ENCODE measurements at places on chromosomes 12 and 14.

DNA sequence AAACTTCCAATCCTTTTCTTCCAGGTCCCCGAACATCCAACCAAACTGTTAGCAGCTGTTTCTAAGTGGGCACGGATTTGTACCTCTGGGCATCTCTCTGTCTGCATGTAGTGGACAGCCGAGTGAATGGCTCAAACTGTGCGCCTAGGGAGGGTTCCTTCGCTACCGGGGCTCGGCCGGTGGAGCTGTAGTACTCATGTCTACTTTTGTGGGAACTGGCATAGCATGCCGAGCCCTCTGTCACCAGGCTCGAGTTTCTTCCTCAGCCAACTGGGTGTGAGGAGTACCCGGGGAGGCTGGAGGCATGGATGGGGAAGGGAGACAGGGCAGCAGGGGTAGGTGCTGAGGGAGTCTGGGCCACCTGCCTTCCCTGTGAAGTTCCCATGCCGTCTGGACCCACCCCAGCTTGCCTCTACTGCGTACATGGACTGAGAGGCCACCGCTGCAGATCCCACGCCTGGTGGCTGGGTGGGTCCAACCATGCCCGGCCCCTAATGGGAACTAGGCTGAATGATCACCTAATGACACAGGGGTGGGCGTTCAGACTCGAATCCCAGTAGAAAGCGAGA is 23.0 kb downstream of the TNFAIP2 start:
- DNase-seq = no peak

- no peak for DNase-seq
Measured at GRCh38 chr14:89365061-89365801, 51.8 kb downstream of the FOXN3 start.

DNA sequence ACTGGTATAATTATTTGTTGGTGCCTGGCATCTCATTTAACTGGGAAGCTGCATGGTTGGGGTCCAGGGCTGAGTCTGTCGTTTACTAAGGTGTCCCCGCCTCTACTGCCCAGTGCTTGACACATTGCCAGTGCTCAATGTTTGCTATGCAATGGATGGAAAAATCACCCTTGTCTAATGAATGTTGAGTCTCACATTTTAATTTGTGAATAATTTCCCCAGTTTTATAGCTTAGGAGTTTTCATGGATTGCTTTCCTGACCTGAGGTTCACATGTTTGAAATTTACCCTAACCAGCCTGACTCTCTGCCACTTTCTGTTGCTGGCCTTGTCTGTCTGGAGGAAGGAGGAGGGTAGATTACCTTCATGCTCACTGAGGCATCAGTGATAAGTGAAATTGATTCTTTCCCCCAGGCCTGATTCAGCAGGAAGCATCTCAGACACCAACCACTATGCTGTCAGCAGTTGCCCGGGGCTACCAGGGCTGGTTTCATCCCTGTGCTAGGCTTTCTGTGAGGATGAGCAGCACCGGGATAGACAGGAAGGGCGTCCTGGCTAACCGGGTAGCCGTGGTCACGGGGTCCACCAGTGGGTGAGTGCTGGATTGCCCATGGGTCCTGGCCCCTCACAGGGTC is 2.4 kb downstream of the DHRS2 start:
- DNase-seq = no peak

DNA sequence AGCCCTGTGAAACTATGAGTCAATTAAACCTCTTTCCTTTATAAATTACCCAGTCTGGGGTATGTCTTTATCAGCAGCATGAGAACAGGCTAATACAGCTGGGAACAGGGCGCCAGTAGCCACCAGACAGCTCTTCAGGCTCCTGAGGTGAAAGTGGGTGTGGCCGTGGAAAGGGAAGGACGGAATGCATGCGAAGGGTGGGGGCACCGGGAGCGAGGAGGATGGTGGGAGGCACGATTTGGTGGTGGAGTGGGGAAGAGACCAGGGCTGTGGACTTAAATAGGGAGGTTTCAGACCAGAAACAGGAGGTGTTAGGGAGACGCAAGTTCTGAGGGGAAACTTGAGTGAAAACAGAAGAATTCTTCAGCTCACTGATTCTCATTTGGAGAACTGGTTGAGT is 44.1 kb upstream of the CHST11 start:
- DNase-seq = no peak

- no peak for DNase-seq
Measured at GRCh38 chr12:109343677-109344076, 4.0 kb upstream of the MYO1H start.

- no peak for DNase-seq
Measured at GRCh38 chr14:100045642-100046344, 19.4 kb upstream of the EVL start.

- no peak for DNase-seq
Measured at GRCh38 chr12:65004270-65004669, 116.8 kb downstream of the WIF1 start.

DNA sequence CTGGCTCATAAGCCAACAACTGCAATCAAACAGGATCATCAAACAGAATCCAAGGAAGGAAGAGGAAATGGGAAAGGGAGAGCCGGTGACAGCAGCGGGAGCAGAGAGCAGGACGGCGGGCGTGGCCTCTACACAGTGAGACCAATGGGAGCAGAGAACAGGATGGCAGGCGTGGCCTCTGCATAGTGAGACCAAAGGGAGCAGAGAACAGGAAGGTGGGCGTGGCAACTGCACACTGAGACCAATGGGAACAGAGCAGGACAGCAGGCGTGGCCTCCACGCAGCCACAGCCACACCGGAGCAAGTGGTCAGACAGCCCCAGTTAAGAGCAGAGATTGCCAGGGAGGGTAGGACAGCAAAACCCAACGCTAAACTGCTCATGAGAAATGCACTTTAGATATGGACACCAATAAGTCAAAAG is 16.4 kb downstream of the LRCOL1 start:
- peak; percentile 89 for DNase-seq

DNA sequence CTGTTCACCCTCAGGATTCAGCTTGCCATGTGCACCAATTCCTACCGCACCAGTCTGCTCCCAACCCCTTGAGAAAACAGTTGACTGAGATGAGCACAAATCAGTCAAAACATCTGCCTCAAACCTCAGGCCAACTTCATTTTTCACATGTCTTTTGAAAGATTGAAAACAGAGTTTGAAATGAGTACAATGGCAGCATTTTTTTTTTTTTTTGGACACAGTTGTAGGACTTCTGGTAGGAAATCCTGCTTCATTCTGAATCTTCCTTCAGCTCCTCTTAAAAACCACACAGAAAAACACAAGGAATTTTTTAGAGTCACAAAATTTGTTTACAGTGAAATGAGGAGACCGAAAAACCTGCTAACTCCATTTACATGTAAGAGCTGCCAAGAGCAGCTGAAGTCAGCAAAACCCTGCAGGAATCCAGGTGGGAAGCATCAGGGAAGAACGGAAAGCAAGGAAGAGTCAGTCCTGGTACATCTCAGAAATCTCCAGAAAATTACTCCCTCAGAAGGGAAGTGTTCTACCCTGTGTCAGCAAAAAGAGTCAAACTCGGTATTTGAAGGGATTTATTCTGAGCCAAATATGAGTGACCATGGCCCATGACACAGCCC is 100.3 kb upstream of the TMTC1 start:
- DNase-seq = no peak

DNA sequence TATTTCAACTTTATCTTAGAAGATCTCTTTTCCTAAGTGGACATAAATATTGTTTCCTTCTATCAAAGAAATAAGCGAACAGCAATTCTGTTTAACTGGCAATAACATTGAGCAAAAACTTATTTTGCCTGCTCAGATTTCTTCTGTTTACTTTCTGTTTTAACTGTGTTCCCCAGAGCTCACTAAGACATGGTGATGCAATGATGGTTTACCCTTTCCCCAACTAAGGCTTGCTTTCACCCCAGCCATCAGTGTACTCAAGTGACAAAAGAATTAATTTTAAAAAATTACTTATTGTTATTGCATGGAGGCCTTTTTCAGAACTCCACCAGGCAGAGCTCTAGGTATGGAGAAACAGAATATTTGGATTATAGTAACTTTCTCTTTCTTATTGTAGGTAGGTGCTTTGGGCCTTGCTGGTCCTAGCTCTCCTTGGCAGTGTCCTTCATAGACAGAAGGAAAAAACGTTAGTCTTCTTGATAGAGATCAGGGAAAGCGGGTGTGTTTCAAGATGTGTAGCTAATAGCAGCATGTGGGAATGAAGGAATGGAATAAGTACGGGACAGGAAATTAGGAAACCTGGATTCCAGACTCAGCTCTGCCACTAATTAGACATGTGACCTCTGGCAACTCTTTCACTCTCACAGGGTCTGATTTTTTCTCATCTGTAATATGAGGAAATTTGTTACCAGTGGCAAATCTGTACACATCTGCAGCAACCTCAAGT is 14.6 kb upstream of the DDHD1 start:
- no peak for DNase-seq

DNA sequence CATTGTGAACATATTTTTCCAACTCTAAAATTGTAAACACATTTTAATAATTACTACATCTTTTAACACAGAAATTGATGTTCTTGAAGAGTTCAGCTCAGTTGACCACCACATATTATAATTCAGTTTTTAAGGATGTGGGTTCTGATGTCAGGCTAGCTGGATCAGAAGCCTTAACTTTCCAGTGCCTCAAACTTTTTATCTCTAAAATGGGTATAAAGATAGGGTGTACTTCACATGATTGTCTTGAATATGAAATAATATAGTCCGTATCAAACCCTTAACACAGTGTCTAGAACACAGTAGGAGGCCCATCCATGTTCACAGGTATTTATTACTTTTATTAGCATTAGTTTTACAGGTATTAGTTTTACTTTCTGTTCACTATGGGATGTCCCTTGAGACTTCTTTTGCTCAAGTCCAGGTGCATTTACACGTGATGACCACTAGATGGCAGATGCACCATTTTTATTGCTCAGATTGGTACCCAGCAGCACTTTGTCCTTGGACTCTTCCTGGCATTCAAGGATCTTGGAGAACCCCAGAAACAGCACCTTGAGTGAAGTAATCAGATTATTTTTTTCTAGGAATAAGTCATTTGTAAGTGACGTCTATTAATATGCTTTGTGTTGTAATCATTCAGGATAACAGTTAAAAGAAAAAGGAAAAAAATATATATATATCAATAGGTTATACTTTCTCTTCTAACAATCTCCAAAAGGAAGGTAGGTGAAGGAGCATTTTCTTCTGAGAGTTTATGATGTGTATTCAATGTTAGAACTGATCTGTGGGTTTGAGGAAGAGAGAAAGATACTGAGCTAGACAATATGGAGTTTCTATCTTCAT is 580.2 kb downstream of the ETNK1 start:
- DNase-seq = no peak

GRCh38 chr14:72965249-72965648 is 39.0 kb downstream of the DCAF4 start:
- DNase-seq = no peak

DNA sequence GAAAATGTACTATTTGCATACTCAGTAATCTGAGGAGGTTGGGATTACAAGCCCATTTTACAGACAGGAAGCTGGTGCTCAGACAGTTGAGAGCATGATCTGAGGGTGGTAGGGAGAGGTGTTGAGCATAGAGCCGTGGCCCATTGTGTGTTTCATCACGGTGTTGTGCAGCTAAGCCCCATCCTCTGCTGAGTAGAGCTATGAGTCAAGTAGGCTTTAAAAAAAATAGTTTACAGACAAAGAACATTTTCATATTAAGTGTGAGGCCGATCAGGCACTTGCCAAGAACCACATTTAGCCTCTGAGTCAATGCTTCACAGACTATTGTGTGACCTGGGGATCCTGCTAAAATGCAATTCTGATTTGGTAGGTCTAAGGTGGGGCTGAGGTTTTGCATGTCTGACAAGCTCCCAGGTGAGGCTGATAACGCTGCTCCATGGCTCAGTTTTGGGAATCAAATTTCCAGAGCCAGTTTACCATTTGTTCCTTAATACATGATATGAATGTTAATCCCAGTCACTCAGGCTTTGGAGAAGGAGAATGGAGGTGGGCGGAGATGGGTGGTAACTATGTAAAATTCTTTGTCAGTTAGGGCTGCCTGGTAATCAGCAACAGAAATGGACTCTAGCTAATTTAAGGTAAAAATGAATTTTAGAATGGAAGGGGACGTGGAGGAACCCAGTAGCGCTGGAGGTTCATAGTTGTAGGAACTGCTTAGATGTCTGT is 22.2 kb downstream of the ZNF664 start:
- DNase-seq = no peak

DNA sequence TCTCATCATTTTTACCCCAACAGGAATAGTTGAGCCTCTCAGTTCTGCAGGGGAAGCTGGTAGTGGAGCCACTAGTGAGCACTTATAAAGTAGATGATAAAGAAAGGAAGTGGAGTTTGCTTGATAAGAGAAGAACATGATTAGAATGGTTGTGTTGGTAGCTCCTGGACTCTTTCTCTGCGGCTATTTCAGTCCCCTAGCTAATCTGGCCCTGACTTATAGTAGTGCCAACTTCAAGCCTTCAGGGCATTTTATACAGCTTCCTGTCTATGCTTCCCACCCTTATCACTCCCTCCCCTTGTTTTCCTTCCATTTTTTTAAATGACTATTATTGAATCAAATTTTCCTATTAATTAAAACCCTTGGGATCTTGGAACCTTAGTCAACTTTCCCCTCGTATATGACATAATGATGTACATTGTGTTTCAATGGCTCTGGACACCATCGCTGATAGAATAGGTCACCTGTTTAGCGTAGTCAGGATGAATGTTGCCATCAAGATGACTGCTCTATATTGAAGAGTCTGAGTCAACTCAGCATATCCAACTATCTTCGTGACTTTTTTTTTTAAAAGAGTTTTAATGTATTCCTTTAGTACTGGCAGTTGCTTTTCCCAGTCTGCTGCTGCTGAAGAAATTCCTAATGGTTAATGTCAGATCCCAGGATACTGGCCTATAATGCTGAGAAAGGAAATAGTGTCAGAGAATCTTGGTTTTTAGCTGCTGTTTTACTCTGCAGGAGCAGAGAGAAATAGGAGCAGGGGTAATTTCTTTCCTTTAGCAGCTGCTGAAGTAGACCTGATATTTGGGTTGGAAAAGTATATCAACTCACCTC is 16.2 kb upstream of the PCNX1 start:
- DNase-seq = no peak

GRCh38 chr12:47868552-47869031 is 36.2 kb downstream of the VDR start:
- DNase-seq = no peak

DNA sequence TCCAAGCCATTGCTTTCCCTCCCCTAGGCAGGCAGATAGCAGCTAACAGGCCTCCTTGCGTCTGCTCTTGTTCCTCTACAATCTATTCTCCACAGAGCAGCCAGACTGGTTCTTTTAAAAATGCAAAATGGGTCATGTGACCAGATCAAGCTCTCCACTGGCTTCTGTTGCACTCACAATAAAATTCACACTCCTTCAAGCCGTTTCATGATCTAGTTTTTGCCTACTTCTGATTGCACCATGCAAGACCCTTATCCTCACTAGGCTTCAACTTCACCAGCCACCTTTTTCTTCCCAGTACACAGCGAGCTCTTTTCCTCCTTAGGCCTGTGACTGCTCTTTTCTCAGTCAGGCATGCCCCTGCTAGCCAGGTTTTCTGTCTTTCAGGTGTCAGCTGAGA is 6.1 kb upstream of the KRAS start:
- DNase-seq = no peak
